ENCODE measurements at places on chromosomes 1 and 21.
A peak's percentile ranks its signal among the peaks of the same experiment; 100 is the strongest.

- peak; percentile 14 for DNase-seq
Observed at GRCh38 chr1:77100875-77101274, 118.4 kb downstream of the PIGK start.

GRCh38 chr21:45875881-45876280 is 105.7 kb upstream of the COL6A1 start:
- DNase-seq, result no peak

DNA sequence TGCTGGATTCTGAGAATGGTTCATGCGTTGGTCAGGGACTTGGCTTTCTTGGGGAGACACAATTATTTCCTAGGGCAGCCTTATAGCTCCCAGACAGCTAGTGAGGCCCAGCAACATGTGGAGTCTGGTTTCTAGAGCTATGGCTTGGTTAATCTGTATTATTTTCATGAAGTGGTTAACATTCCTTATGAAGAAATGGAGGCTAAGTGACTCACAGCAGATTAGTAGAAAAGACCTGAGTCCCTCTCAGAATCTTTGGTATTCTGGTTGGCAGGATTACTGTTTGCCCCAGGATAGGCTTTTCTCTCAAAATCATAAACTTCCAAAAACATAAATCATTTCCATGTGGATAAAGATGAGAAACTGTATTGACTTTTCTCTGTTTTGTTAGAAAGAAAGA is 42.3 kb downstream of the DUSP10 start:
- DNase-seq, result peak; percentile 25

DNA sequence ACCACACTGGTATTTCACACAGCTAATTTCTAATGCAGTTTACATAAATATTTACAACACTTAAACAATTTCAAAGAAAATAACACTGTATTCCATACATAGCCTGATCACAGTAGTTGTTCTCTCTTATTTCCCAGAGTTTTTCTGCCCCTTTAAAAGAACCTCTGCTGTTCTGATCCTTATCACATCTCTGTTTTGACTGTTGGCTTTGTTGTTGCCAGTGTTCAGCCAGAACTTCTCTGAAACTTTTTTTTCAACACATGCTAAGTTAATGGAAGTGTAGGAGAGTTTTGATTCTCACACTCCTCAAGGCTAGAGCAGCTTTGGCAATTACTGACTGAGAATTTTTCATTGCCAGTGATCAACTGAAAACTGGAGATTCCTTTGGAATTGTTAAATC is 11.1 kb downstream of the SELE start:
- DNase-seq, result no peak

GRCh38 chr1:227935826-227936225 is 11.9 kb downstream of the WNT9A start:
- no peak for DNase-seq

DNA sequence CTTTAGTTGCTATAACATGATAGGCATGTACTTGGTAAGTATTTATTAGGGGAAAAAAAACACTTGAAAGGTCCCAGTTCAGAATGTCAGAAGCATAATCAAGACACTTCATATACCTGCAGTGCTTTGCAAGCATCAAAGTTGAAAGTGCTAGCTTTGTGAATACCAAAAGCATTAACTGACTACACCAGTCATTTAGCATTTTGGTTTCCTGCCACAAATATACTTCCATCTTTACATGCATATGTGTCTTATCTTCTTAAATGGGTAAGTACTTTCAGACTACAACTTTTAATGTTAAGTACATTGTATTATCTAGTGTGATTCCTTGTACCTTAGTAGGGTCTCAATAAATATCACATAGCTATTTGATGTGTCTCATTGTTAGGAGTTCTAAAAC is 43.7 kb downstream of the AKT3 start:
- DNase-seq, result no peak

DNA sequence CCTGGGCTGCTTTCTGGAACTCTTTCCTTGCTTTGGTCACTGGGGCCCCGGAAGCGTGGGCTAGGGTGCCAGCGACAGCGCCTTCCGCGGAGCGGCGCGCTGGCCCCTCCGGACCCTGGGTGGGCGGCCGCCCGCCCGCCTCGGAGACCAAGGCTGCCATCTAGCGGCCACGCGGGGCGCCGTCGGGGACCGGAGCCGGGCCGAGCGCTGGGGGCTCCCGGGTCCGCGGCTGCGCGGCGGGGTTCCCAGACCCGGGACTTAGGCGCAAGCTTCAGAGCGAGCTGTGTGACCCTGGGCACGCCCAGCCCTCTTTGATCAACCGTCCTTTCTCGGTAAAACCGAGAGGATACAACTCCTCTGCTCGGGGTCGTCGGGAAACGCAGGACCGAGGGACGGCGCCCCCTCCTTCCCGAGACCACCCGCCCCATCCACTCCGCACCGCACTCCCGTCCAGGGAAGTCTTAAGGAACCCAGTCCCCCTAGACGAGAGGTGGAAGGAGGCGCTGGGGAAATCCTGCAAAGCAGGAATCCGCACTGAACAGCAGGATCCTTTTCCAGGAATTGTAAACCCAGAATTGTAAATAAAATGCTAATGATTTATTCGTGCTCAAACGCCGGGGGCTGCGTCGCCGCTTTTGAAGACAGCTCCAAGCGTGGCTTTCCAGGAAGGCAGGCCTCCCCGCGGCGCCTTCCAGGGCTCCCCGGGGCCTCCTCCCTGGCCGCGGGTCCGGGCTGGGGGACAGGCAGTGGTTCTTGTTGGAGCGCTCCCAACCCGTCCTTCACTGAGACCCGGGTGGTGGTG is 41.2 kb downstream of the RRAGC start:
- DNase-seq, result peak; percentile 11

- DNase-seq, result peak; percentile 51
Observed at GRCh38 chr1:96365076-96365475, 356.5 kb upstream of the PTBP2 start.

GRCh38 chr1:89624715-89625323 is 8.1 kb upstream of the LRRC8C start:
- no peak for DNase-seq

DNA sequence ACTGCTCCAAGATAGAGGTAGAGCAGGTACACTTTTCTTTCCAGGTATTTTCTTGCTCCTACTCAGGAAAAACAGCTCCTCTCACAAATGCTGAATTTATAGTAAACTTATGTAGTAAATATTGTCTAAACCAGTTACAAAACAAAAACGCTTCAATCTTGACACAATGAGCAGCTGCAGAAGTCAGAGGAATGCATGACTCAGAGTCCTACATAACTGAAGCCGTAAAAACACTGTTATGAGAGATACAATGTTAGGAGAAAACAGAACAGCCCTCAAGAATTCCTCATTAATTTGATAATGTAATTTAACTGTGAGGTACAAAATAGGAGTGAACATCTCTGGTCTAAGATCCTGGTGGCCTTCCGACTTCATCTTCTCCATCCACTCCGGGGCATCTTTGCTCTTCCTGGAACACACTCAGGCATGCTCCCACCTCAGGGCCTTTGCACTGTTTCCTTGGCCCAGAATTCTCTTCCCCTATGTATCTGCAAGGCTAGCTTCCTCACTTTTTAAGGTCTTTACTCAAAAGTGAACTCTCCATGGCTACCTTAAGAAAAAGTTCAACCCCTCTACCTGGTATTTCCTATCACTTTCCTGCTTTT is 138.5 kb downstream of the SLC45A1 start:
- DNase-seq, result peak; percentile 84

GRCh38 chr1:180370188-180370587 is 132.2 kb downstream of the ACBD6 start:
- DNase-seq, result no peak

GRCh38 chr1:189693140-189693539 is 784.5 kb downstream of the BRINP3 start:
- DNase-seq, result peak; percentile 23

DNA sequence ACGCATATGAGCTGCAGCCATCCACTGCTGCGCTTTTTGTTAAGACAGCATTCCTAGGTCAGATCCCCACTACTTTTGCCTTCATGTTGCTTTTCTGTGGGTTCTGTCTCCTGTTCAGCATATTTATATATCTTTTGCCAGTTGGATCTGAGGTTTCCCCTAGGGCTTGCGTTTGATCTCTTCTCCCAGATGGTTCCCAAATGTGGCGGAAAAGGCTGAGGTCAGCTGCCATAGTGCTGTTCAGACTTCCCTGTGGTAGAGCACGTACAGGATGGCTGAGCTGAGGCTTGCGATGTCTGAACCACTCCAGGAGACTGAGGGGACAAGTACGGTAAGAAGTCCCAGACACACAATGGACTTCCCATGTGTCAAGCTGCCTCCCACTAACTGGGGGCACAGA is 39.8 kb downstream of the COL6A1 start:
- DNase-seq, result no peak

DNA sequence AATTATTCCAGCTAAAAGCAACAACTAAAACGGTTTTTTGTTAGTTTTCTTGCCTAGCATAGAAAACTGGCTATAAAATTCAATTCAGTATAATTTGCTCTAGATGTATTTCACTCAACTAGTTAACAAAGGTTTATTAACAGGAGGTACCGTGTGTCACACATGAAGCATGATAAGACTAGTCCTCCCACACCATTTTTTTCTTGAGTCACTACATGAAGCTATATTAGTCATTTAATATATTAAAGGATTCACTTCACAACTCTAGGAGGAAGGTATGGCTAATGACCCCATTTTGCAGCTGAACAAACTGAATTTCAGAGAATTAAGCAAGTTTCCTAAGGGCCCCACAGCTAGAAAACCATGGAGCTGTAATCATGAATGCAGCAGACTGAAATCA is 307.8 kb upstream of the USP25 start:
- DNase-seq, result peak; percentile 35

GRCh38 chr1:179824265-179824664 is 53.3 kb downstream of the TOR1AIP2 start:
- DNase-seq, result no peak

DNA sequence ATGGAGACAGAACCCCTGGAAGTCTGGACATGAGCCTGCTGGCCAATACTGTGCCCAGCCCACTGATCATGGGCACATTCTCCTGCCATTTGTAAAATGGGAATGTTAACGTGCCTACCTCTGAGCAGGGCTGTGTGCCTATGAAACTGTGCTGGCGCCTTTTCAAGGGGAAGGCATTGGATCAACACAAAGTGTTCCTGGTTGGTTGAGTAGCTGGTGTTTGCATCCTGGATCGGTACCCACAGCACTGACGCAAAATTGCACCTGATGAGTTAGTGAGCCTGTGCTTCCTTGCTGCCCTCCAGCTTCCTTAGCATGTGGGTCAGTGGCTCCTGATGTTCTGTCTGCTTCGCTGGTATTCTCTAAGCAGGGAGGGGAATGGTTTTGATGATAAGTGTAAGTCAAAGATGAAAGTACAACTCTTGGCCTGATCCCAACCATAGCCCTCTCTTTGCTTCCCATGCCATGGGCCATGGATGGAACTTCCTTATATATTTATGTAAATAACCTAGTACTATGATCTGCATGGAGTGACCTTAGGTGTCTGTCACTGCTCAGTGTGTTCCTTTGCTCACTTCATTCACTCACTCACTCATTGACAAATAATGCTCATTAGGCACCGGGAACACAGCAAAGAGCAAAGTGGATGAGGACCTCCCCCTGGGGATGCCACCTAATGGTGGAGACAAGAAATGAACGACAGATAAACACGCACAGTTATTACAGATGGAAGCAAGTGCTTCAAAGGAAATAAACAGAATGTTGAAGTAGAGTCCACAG is 22.7 kb downstream of the MAB21L3 start:
- DNase-seq, result no peak

- peak; percentile 34 for DNase-seq
Observed at GRCh38 chr1:154006136-154006535, 15.6 kb downstream of the RPS27 start.

GRCh38 chr1:3145532-3146325 is 76.7 kb downstream of the PRDM16 start:
- DNase-seq, result no peak

- DNase-seq, result no peak
Observed at GRCh38 chr21:26965907-26966581, 844 bp downstream of the ADAMTS5 start.

- no peak for DNase-seq
Observed at GRCh38 chr21:45056296-45056904, 18.0 kb upstream of the ADARB1 start.

GRCh38 chr1:192038567-192038966 is 119.7 kb upstream of the RGS18 start:
- DNase-seq, result peak; percentile 10

GRCh38 chr1:118925651-118926050 is 62.5 kb downstream of the TBX15 start:
- DNase-seq, result no peak

GRCh38 chr1:34866762-34867109 is 7.2 kb upstream of the SMIM12 start:
- DNase-seq, result no peak

DNA sequence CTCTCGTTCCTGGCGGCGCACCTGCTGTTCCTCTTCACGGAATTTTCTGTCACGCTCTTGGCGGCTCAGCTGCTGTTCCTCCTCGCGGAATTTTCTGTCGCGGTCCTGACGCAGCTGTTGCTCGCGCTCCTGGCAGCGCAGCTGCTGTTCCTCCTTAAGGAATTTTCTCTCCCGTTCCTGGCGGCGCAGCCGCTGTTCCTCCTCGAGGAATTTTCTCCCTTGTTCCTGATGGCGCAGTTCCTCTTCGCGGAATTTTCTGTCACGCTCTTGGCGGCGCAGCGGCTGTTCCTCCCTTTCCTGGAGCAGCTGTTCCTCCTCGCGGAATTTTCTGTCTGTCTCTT is 6.4 kb downstream of the TCHH start:
- DNase-seq, result no peak

DNA sequence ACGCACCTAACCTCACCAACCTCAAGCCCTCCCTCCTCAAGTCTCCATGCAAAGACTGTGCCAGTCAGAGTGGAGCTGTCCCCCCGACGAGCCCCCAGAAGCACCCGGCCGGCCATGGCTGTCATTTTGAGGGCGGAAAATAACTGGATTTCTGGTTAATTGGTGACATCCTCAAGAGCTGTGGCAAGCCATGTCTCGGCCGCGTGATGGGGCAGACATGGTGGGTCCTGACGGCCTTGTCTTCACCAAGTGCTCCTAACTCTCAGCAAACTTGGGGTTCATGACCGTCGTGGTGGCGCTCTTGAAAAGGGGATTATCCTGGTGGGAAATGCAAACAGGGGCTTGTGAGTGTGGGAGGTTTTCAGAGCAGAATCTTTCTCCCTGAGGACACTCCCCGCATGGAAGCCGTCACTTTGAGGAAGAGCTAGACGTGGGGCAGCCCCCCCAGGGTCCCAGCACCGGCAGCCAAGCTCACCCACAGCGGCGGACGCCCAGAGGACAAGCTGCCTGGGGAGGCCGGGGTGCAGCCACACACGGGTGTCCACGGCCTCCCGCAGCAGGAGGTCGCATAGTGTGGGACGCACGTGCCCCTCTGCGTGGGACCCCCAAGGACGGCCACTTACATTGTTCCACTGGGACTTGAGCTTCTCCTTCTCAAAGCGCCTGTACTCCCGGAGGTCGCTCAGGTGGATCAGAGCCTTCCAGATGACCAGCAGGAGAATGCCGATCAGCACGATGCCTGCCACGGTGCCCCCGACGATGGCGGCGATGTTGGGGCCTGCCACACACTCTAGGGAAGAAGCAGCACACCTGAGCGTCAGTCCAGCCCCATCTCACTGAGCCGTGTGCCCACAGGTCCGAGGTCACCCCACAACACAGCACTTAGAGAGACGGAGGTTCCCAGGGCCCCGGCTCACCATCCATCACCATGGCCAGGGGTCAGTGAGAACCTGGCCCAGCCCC is 12.9 kb upstream of the PTTG1IP start:
- no peak for DNase-seq

- no peak for DNase-seq
Observed at GRCh38 chr1:236692742-236693141, 6.4 kb downstream of the ACTN2 start.

GRCh38 chr1:14738647-14739046 is 140.2 kb downstream of the KAZN start:
- no peak for DNase-seq

Measured in fibroblast of pulmonary artery (primary cell).